ENCODE measurements at places on chromosomes 2 and 18.
A peak's percentile ranks its signal among the peaks of the same experiment; 100 is the strongest.

DNA sequence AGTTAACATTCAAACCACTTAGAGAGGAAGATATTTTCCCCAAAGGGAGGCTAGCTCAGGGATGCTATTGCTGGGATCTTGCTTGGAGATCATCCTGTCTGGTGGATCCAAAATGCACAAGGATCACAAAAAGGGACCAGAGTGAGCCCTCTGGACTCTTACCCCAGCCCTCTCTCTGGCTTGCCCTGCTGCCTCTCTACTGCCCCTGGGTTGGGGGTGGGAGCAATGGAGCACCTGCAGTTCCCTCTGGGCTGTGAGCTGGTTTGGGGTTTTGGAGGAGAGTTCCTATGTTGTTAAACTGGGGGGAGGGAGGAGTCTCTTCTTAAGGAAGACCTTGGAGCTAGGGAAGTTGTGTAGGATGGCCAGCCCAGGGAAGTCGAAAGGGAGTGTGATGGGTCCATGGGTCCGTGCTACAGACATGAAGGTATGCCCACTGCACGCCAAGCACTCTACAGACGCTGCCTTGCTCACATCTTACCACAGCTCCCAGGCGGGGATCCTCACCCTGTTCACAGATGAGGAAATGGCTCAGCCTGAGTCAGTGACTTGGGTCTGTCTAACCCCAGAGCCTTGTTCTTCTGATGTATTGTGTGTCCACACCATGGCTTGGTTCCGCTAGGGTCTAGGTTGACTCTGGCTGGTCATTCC lies 3.8 kb downstream of the LBH start:
- no peak for DNase-seq

GRCh38 chr2:161177969-161178368 lies 17.7 kb downstream of the TANK start:
- DNase-seq: no peak

GRCh38 chr2:55365303-55365702 lies 54.4 kb downstream of the CCDC88A start:
- no peak for DNase-seq

DNA sequence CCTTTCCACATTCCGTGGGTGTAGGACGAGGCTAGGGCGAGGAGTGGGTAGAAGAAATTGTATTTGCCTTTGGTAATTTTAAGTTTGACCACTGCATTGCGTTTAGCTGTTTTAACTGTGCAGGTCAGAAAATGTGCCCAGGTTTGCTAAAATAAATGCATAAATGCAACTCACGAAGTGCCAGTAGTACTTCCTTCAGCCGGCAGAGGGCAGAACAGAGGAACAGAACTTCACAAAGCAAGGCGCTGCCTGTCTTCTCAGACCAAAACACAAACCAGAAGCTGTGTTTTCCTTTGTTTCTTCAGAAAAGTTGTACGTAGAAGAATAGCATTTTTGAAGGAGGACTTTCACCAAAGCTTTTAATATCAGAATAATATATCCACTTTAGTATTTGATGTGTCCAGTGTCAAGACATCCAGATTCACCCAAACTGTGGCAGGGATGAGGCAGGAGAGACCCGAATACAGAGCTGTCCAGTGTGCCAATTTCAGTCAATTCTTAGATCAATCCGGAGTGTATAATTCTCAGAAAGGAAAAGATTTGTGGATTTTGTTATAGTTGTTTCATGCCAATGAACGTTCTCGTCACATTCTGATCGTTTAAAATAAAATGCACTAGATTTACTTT lies 348.6 kb downstream of the DLGAP1 start:
- DNase-seq: peak; percentile 44

GRCh38 chr2:64609942-64610281 lies 43.8 kb downstream of the SERTAD2 start:
- DNase-seq: no peak

GRCh38 chr2:242027676-242028450 lies 158.3 kb downstream of the RTP5 start:
- DNase-seq: no peak

GRCh38 chr2:204072443-204073324 lies 136.1 kb downstream of the ICOS start:
- DNase-seq: no peak

- DNase-seq: no peak
Observed at GRCh38 chr2:15797231-15797938, 143.0 kb upstream of the MYCN start.

- DNase-seq: peak; percentile 55
Observed at GRCh38 chr2:39437522-39438296, 624 bp upstream of the MAP4K3 start.

DNA sequence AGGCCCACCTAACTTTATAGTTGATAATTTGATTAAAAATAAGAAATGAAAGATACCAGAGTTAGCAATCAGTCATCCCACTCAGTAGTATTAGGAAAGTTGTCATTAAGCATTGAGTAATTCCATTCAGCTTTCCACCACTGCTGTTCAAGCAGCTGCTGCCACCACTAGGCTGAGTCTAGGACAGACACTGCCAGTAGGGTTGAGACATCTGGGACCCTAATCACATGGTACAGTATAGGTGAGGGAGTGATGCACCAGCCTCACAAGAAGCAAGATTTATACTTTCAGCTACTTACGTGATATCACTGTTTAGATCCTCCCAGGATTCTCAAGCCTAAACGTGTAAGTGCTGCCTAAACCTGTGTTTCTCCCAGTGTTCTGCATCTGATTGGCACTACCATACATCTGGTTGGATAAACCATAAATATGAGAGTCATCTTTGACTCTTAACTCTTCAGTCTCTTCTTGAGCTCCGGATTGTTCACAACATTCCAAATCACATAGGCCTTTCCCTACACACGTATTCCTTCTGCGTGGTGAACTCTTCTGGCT lies 3.2 kb downstream of the UBXN4 start:
- DNase-seq: peak; percentile 71

- no peak for DNase-seq
Observed at GRCh38 chr2:16506366-16506765, 159.3 kb downstream of the CYRIA start.

DNA sequence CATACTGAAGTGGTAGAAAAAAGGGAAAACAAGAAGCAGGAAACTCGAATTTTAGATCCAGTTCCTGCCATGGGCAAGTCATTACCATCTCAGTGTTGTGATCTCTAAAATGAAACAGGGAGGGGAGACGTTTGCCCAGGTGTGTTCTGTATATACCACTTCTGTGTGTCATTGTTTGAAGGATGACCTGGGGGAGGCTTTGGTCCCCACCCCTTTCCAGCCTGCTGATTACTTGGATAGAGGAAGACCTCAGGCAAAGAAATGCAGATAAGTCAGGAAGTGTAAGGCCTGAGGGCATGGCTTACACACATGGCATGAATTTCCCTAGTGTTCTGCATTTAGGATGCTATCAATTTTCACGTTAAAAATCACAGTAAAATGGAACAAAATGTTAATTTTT lies 205.2 kb upstream of the CXCR4 start:
- DNase-seq: no peak

DNA sequence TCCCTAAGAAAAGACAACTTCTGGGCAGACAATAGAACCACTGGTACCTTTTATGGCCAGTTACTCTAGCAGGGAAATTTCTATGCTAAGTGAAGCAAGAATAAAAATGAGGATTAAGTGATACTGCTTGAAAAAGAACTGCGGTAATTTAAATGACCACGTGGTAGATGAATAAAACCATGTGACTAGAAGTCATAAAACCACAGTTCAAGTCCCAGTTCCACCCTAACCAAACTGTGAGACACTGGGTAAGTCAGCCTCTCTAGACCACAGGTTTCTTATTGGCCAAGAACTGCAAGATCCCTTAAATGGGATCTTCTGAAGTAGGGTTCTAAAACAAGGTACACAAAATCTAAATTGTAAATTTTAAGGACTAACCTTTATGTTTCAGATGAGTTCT lies 12.7 kb downstream of the TMEM237 start:
- no peak for DNase-seq

DNA sequence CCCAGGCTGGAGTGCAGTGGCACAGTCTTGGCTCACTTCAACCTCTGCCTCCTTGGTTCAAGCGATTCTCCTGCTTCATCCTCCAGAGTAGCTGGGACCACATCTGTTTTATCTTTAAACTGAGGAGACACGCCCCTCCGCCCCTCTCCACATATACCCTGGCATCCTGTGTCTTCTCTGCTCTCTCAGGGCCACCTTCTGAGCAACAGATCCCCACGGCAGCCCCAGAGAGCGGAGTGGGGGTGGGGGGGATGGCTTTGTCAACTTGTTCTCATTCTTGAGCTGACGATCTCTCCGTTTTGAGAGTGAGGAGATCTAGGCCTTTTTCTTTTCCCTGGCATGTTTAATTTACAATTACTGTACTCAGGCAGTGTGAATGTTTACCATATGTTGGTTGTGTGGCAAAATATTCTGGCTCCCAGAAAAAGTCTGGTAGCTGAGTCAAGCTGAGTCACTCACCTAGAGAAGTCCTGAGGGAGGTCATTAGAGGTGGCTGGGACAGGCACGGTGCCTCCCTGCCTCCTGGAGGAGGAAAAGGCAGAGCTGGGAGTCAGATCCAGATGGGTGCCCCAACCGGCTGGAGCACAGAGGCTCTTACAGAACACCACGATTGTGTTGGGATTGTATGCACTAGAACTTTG lies 19.5 kb upstream of the ID2 start:
- peak; percentile 33 for DNase-seq

GRCh38 chr18:13500869-13501542 lies 225.4 kb downstream of the FAM210A start:
- DNase-seq: no peak

GRCh38 chr18:24013051-24013450 lies 1.5 kb upstream of the TTC39C start:
- no peak for DNase-seq

DNA sequence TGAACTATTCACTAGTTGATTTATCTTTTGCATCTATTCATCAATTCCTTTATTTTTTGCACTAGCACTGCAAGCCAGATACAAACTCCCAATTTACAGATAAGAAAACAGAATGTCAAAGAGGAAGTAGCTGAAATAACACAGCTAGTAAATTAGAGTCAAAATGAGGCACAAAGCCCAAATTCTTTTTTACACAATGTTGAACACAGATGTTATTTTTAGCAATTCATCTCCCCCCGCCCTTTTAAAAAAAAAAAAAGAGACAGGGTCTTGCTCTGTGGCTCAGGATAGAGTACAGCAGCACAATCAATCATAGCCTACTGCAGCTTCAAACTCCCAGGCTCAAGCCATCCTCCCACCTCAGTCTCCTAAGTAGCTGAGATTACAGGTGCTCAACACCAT lies 127.8 kb downstream of the CCBE1 start:
- DNase-seq: no peak

- DNase-seq: no peak
Observed at GRCh38 chr18:50749421-50749820, 70.4 kb downstream of the MRO start.

DNA sequence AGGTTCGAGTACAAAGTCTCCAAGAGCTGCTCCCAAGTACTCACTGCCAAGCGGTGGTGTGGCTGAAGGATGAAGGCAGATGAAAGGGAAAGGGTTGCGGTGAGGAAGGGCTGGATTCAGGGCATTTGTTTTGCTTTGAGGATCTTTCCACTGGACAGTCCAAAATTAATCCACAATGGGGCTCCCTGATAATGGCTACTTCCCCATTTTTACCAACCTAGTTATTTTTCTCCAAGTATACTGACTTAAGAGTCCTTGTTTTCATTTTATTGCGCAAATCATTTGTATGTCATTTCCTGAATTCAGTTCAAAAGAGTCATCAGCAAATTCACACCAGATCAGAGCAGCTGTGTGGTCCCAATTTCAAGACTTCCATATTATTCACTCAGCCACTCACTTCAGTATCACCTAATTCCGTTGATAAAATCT lies 464 bp upstream of the SESTD1 start:
- DNase-seq: peak; percentile 65

DNA sequence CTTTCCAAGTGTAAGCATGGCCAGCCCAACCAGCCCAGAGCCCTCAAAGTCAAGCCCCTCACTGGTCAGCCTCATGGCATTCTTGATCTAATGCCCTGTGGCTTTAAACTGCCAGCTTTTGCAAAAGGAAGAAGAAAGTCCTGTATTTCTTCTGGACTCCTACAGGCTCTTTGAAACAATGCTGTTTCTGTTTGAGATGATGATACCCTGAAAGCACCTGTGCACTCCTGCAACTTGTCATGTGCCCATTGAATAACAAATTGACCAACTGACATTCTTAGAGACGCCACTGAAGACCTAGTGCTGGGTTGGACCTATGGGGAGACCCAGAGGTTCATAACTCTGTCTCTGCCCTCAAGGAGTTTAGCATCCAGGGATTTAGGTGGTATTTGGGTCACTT lies 82.0 kb upstream of the MSH2 start:
- no peak for DNase-seq

- no peak for DNase-seq
Observed at GRCh38 chr2:18465979-18466378, 94.5 kb downstream of the RDH14 start.

DNA sequence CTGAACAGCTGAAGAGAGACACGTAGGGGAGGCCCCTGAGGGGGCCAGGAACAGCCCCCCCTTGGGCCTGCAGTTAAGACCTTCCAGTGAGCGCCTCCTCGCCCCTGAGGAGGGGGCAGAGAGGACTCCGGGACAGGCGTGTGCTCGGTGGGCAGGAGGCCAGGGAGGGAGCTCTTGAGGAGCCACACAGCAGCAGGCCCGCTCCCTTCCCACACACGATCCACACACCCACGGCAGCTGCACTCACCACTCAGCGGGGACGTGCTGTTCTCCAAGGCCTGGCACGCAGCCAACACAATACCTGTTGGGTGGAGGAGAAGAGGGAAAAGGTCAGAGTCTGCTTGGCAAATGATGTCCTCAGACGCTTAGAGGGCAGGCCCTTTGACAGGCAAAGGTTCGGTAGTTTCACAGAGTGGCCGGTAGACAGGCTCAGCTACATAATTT lies 39.0 kb downstream of the TGFA start:
- no peak for DNase-seq

DNA sequence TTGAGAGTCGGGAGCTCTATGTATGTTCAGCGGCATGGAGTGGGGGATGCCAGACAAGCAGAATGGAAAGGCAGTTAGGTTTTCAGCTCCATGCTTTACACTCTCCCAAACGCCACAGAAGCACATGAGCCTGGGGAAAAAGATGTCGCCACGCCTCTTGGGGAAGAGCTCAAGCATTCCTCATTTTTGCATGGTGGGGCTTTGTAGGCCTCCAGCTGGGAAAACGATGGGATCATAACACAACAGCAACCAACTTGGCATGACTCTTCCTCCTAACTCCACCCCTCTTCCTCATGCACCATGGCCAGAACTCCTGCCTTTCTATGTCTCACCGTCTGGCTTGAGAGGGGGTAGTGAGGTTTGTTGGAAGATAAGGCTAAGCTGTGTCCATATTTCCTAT lies 102.6 kb downstream of the PAX3 start:
- DNase-seq: no peak

DNA sequence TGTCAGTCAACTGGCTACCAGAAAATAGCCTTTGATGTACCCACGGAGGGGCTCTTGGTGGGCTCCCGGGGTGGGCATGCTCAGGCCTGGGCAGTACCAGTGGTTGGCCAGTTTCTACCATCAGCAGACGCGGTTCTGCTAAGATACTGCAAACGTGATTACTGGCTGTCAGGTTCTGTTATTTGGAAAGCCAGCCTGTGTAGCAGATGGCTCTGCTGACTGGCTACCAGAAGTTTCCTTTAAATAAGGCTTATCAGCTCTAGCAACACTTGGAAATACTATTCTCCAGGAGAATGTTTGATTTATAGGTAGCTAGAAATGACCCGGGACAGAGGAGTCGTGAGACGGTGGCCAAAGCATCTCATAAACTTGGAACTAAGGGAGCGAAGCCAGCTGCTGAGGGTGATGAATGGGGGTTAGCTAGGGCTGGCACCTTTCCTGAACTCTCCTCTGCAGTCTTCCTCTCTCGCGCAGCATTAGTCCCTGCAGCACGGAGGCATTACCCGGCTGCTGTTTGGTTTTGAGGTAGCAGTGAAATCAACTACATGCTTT lies 171.9 kb downstream of the AGAP1 start:
- DNase-seq: no peak

- no peak for DNase-seq
Observed at GRCh38 chr2:127638361-127639110, 7.4 kb upstream of the GPR17 start.

Measured in RKO (cell line).